ENCODE measurements at places on chromosomes 12 and 14.

- DNase-seq, result no peak
These were observed 33.8 kb downstream of the RASAL1 start for GRCh38 chr12:113101751-113102150.

GRCh38 chr14:87278415-87278814 is 714.6 kb downstream of the GALC start:
- no peak for DNase-seq

DNA sequence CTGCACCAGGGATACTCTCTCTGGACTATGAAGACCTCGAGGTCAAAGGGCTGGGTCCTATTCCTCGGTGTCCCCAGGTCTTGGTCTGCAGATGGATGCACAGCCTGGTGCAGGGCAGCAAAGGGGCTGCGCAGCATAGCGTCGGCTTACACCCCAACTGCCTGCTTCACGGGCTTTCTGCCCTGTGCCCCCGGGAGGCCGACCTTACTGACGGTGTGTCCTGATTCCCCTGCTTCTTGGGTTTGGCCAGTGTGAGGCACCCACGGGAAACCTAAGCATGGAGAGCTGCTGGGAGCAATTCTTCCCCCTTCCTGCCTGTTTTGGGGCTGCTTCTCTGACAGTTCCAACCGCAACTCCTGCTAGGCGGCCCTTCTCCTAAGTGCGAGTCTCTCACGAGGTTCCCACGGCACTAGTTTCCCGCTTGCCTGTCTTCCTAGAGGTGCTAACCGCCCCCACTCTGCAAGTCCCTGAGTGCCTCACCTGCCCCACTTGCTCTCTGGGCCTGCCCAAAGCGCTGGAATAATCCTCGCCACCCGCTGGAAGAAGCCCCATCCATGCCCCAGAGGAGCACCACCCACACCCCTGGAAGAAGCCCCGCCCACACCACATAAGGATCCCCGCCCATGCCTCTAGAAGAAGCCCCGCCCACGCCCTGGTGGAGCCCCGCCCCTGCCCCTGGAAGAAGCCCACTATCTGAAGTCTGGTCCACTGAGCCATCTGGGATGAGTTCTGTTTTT is 54.0 kb downstream of the PRIMA1 start:
- DNase-seq, result no peak

DNA sequence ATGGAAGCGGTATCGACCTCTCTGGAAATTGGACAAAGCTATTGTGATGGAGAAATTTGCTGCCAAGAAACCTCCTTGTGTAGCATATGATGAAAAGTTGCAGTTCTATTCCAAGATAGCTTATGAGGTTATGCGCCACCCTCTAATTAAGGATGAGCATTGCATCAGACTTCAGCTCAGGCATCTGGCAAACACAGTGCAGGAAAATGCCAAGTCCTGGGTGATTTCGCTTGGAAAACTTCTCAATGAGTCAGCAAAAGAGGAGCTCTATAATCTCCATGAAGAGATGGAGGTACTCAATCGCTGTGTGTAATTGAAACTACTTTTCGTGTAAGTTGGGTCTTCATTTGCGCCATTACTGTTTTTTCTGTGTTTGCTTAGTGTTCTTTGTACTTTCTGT is 51.2 kb downstream of the DNAH10 start:
- no peak for DNase-seq

DNA sequence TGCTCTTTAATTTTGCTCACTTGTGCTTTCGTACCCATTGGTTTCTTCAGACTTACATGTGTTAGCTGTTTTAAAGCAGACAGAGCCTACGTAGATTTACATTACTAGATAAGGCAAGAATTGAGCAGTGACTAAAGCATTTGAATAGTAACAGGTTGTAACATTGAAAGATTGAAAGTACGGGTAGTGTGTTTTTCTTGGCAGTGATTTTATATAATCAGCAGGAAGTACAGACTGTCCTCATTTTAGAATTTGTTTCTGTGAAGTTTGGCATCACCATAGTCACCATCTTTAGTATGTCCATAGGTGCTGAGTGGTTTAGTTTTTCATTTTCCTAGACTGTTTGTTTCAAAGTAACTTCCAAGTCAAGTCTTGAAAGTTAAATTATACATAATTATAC is 14.0 kb downstream of the RTRAF start:
- no peak for DNase-seq

DNA sequence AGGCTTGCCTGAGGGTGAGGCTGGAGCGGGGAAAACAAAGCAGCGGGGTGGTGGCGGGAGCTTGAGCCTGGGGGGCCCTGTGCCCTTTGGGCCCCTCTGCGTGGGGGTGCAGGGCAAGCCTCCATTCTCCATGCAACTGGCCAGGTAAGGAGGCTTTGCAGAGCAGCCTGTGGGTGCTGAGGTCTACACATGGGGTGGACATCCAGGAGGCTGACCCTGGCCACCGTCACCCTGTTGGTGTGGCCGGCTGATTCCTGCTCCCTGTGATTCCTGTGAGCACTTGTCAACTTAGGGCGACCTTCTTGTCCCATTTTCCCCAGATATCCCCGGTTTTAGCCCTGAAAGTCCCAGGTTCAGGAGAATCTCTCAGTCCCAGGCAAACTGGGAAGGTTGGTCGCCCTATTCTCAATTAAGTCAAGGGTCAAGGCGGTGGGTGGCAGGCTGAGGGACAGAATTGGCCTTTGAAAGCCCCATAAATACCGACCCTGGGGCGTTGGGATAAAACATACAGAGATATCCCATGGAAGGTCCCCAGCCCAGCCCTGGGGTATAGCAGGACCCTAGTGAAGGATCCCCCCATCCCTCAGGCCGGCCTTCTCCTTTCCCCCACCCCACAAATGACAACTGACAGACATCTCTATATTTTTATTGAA is 70.5 kb downstream of the PRIMA1 start:
- no peak for DNase-seq

DNA sequence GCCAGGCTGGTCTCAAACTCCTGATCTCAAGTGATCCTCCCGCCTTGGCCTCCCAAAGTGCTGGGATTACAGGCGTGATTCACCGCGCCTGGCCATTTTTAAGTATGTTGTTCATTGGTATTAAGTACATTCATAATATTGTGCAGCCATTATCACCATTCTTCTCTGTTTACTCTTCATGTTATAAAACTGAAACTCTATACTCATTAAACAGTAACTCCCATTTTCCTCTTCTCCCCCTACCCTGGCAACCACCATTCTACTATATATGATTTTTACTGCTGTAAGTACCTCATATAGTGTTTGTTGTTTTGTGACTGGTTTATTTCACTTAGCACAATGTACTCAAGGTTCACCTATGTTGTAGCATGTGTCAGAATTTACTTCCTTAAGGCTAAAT is 23.1 kb downstream of the METAP2 start:
- no peak for DNase-seq

DNA sequence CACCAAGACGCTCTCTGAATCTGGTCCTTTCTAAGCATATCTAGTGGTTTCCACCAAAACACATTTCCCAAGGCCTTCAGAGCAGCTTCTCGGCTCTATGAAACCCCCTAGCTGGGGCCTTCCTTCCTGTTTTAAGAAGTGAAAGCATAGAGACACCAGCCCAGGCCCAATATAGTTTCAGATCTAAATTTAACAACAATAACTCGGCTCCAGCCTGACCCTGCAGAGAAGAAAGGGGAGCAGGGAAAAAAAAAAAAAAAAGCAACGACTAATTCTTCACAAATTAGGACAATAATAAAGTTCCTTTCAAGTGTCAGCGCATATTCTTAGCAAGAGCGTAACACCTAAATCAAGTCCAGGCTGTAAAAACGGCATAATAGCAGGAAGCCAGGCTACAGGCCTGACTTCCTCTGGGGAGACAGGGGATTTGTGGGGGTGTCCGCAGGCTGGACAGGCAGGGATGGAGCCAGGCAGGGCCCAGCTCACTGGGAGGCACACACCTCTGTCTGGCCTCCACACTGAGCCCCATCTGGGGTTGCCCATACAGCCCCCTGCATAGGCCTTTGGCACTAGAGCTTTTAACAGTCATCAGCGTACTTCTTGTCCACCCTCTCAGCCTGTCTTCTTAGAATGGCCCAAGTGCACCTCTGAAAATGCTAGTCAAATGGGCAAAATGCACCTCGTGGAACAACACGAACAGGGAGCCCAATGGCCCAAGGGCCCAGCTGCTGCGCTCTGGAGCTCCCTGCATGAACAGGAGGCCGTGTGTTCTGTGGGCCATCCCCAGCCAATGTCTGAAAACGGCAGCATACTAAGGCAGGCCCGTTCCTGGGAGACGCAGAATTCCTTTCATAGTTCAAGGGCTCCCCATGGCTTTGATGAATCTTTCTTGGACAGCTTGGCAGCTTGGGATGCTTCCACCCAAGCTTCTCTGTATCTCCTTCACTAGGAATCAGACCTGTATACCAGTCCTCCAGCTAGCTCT is 772.9 kb downstream of the MED13L start:
- no peak for DNase-seq

- no peak for DNase-seq
These were observed 2.4 kb downstream of the MBD6 start for GRCh38 chr12:57524814-57525614.

GRCh38 chr12:39389399-39390150 is 53.3 kb downstream of the KIF21A start:
- no peak for DNase-seq

GRCh38 chr12:124188561-124189405 is 106.1 kb upstream of the RFLNA start:
- DNase-seq, result no peak

DNA sequence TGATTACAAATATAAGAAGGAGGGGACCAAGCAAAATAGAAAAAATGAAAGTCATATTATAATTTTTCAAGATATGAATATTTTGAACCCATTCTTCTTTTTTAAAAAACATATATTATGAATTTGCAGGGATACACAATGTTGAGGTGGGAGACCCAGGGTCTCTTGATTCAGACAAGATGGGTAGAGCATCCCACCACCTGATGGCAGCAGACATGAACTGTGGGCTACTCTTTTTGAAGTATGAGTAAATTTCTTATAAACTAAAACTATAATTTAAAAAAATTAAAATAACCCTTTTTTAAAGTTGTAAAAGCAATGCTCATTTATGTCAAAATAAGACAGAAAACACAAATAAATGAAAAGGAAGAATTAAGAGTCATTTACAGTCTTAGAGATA is 202.7 kb upstream of the PRICKLE1 start:
- no peak for DNase-seq

- no peak for DNase-seq
These were observed 90.9 kb upstream of the CCDC196 start for GRCh38 chr14:66395300-66395699.

DNA sequence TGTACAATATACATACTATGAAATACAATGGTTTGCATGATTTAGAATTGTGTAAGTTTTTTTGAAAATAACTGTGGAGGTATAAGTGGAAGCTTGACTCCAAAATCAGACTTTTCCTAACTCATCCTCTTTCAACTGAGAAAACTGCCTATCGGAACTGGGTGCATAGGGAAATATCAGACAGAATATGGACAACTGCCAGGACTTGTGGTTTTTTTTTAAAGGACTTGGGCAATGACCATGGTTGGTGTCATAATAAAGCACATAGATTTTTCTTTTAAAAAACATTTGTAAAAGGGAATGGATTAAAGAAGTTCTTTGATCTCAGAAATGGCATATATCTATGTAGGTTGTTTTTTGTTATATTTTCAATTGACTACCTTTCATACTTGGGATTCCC is 53.3 kb upstream of the LRRK2 start:
- DNase-seq, result no peak

GRCh38 chr14:90281756-90282155 is 25.4 kb downstream of the PSMC1 start:
- no peak for DNase-seq

DNA sequence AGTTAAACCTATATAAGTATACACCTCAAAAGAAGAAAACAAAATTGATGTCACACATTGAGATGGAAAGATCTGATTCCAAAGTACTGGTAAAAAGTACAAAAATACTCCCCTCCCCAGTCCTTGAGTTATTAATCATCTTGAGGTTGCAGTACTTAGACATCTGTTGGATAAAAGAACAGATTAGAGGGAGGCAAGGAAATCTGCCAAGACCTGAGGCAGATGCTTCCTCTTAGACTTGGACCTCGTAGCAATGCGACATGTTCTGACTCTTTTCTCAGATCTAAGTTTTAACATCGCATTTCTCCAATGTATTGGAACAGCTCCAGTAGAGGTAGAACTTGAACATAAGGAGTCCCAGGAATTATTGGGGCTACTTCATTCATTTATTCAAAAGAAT is 187.9 kb upstream of the GRIN2B start:
- no peak for DNase-seq

DNA sequence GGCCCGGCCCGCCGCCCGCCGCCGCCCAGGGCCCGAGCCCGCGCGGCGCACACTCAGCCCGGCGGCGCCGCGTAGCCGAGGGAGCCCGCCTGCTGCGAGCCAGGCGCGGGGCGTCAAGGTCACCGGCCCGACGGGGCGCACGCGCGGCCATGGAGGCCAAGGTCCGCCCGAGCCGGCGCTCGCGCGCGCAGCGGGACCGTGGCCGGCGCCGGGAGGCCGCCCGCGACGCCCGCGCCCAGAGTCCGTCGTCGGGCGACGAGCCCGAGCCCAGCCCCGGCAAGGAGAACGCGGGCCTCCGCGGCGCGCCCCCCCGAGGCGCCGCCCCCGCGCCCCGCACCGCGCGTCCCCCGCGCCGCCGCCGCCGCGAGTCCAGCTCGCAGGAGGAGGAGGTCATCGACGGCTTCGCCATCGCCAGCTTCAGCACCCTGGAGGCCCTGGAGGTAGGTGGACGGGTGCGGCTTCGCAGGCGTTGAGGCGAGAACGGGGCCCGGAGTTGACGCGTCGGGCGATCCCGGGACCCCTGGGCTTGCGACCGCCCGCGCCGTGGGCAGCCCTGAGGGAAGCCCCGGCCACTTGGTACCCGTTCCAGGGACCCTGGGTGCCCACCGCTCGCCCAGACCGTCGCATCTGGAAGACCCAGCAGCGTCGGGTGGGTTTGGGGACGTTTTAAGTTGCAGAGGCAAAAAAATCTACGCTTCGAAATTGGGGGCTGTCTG is 629 bp downstream of the FBRSL1 start:
- DNase-seq, result no peak

DNA sequence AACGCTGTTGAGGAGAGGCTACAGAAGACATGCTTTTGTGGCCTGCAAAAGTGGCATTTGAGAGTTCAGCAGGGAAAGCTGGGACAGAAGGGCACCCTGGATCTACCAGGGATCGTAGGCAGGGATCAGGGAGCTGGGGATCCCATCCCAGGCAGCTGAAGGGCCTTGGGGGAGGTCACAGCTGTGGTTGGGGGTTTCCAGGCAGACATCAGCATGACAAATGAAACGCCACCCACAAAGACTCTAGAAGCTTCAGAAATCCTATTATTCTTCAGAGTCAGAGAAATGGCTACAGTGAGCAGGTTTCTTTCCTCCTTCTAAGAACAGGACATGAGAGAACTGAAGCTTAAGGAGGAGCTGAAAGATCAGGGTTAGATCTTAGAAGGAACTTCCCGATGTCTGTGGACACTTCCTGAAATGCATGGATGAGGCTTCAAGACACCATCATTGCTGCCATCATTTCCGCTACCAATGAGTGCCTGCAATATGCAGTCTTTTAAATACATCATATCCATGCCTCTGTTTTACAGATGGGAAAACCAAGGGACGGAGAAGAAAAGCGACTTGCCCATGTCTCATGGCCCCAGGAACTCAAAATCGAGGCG is 104.3 kb downstream of the RBM19 start:
- DNase-seq, result no peak

GRCh38 chr12:111168009-111168900 is 200.6 kb downstream of the PHETA1 start:
- no peak for DNase-seq

All from activated CD4-positive, alpha-beta T cell treated with anti-CD3 and anti-CD28 coated beads for 4 hours (primary cell).